ENCODE measurements at places on chromosomes 5 and 9.

DNA sequence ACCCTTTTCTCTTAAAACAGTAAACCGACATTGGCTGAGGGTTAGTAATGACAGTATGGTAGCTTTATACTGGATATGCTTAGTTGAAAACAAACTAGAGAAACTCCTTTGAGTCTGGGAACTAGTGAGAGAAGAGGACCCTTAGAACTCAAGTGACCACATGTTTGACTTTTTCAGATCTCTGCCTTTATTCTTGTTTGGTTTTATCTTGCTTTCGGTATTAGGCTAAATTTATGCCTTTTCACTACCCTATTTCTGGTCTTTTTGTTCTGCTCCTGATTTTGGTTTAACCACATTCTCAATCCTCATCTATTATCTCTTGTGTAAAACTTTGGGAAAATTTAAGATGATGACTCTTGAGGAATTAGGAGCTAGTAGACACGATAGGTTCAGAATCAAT lies 11.0 kb downstream of the SNAPC3 start:
- no peak for ATAC-seq

GRCh38 chr5:111518777-111519176 lies 6.4 kb upstream of the STARD4 start:
- ATAC-seq = no peak

GRCh38 chr5:152532714-152533113 lies 127.6 kb upstream of the NMUR2 start:
- ATAC-seq = peak; percentile 42

DNA sequence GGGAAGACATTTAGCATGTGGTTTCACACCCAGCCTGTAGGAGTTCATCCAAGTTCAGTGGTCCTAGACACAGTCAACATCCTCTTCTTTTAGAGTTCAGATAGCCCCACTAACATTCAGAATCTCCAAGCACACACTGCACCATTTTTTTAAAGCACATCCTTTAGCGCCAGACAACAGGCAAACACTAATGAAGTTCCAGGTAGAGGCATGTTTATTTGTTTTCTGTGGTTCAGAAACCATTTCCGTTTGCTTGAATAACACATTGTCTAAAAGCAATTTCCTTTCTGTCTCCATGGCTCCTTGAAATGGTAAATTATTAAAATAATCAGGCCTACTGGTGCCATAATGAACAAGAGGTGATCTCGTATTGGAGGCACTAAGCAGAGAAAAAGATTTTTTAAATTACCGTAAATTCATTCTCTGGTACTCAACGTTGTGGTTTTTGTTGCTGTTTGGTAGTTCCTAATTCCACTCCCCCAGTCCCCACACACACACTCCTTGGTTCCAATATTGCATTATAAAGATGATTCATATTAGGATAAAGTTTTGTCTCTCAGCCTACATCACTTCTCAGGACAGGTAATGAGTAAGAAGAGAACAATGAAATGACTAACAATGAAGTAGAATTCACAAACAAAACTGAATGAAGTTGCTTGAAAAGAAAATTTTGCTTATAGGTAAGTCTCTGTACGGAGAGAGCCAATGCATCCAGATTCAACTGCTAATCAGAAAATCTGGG lies 153.1 kb downstream of the PCSK1 start:
- peak; percentile 92 for ATAC-seq

- ATAC-seq = no peak
Observed at GRCh38 chr5:142842994-142843905, 73.1 kb downstream of the ARHGAP26 start.

GRCh38 chr5:64759960-64760660 lies 8.4 kb downstream of the SREK1IP1 start:
- ATAC-seq = no peak

DNA sequence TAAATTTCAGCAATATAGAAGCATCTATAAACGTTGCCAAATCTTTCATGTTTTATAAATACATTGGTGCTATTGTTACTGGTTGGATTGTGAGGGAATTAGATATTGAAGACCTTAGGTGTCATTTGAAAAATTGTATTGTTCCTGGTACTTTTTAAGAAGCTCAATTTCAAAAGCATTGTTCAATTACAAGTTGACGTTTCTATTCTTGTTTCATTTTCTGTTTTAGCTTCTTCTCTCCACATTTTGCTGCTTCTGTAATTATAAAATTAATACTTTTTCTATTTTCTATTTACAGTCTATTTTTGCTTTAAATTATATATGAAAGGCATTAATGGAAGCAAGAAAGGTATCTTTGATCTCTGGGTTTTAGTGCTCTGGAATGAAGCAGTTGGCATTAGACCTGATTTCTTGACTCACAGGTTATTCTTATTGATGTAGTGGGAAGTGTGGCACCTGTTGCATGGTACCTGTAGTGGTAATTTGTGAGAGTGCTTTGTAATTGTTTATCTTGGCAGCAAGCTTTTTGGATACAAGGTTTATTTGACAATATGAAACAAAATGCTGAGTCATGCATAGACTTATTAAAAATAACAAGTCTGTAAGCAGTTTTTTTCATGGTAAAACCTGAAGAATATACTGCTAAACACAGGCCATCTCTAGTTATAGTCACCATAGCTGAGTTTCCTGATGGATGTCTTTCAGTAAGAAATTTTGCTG lies 13.2 kb downstream of the MACIR start:
- peak; percentile 15 for ATAC-seq

- ATAC-seq = peak; percentile 41
Observed at GRCh38 chr5:128082551-128083032, 974 bp upstream of the SLC12A2 start.

DNA sequence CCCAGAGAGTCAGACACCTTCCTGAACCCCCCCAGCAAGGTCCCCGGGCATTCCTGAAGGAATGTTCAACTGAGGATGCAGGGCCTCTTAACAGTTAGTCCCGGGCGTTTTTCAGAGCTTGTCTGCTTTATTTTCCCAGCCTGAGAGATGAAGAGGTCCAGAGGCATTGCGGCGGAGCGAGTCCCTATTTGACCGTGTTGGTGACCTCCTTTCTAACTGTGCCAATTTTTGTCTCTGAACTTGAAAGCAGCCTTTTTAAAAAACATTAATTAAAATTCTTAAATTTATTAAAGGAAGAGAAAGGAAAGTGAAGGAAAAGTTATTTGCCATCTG lies 433 bp upstream of the PTAR1 start:
- ATAC-seq = no peak

DNA sequence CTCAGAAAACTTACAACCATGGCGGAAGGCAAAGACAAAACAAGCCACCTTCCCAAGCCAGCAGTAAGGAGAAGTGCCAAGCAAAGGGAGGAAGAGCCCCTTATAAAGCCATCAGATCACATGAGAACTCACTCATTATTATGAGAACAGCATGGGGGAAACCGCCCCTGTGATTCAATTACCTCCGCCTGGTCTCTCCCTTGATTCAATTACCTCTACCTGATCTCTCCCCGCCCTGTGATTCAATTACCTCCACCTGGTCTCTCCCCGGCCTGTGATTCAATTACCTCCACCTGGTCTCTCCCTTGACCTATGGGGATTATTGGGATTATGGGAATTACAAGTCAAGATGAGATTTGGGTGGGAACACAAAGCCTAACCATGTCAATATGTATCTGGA lies 467.3 kb upstream of the FTMT start:
- ATAC-seq = no peak

DNA sequence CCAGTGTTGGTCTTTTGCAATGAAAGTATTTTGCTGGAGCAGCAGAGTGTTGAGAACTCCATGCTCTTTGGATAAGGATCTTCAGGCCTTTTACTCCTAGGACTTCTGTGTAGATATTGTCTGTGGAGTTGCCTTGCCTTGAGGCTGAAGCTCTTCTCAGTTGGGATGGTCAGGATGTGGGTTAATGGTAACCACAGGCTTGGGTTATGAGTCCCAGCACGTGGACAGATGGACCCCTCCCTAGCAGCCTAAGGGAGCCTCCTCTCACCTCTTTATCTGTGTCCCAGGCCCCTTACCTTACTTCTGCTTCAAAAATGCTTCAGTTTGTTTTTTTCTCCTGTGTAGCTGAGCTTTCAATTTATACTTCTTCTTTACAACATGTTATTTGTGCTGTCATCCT lies 109.9 kb downstream of the MEGF10 start:
- ATAC-seq = no peak

DNA sequence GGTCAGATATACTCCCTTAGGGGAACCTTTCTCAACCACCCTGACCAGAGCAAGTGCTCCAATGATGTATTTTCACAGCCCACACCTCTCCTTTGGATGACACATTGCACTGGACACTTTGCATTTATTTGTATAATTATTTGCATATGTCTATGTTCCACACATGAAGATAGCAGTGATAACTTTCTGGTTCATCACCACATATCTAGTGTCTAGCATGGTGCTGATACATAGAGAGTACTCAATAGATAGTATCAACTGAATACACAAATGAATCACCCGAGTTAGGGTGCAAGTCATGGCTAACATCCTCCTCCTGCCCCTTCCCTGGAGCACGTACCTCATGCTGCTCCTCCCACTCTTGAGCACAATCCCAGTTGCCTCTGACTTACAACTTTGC lies 617.6 kb downstream of the EBF1 start:
- ATAC-seq = no peak

GRCh38 chr5:135353952-135354721 lies 44.9 kb downstream of the MACROH2A1 start:
- no peak for ATAC-seq

GRCh38 chr5:39570403-39571027 lies 145.7 kb upstream of the DAB2 start:
- no peak for ATAC-seq

GRCh38 chr5:33583332-33583731 lies 142.6 kb downstream of the TARS1 start:
- no peak for ATAC-seq

DNA sequence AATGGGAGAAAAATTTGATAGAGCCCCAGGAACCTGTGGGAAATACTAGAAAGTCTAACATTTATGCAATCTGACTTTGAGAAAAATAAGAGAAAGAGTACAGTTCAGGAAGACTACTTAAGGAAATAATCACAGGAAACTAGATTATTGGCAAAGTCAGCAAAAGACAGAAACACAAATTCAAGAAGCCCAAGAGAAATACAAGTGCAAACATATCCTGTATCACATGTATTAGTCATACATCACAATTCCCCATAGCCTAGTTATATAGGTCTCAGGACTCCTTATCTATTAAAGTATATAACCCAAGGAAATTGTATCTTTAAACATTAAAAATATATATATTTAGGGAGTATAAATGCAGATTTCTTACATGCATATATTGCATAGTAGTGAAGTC lies 100.8 kb downstream of the HOMER1 start:
- peak; percentile 57 for ATAC-seq

GRCh38 chr5:11531811-11532555 lies 372.3 kb downstream of the CTNND2 start:
- no peak for ATAC-seq

DNA sequence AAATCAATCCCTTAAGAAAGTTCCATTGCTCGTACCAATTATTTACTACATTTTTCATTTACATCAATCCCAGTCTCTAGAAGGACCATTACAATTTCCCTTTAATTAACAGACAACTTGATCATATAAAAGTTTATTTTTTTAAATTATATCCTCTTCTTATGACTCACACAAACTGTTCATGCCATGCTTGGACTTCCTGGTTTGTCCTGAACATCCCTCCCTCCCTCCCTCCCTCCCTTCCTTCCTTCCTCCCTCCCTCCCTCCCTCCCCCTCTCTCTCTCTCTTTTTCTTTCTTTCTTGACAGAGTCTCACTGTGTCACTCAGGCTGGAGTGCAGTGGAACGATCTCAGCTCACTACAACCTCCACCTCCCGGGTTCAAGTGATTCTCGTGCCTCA lies 11.6 kb upstream of the CLTB start:
- ATAC-seq = no peak

- ATAC-seq = no peak
Observed at GRCh38 chr9:117485176-117485575, 70.3 kb upstream of the ASTN2 start.

DNA sequence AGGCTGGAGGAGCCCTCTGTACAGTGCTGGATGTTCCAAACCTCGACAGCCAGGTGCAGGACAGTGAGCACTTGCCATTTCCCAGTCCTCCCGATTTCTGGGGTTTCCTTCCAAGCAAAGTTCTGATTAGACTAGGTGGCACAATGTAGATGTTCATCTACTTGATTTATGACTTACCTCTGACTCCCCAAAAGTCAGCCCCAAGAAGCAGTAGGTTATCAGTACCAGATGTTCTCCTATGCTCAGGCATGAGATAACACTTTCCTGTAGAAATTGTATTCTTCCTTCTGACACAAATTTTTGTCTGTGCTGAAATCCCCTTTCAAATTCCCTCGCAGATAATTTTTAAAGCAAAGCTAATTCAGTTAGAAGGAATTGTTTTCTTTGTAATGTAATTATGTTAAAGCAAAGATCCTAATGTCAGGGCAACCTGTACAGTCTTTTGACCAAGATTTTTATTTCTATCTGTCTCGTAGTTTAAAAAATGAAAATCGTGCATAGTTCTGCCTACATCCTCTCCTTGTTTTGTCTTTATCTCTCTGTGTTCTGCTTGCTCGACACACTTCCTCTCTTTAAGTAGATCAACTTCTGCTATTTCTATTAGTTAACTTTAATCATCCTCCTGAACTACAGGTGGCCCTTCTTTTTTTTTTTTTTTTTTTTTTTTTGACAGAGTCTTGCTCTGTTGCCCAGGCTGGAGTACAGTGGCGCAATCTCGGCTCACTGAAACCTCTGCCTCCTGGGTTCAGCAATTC lies 102.4 kb upstream of the PJA2 start:
- ATAC-seq = no peak

DNA sequence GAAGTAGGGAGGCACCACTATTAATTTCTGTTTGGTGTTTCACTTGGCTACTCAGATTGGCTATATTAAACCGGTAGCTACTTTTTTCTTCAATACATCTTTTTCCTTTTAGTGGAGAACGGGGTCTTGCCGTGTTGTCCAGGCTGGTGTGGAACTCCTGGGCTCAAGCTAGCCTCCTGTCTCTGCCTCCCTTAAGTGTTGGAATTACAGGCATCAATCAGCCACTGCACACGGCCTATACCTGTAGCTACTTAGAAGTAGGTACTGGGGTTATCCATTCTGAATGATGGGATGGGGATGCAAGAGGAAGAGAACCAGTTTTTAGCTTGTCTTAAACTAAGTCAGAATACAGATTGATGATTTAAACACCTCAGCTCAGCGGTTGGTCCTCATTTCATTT lies 1.7 kb downstream of the UBE2D2 start:
- ATAC-seq = no peak

DNA sequence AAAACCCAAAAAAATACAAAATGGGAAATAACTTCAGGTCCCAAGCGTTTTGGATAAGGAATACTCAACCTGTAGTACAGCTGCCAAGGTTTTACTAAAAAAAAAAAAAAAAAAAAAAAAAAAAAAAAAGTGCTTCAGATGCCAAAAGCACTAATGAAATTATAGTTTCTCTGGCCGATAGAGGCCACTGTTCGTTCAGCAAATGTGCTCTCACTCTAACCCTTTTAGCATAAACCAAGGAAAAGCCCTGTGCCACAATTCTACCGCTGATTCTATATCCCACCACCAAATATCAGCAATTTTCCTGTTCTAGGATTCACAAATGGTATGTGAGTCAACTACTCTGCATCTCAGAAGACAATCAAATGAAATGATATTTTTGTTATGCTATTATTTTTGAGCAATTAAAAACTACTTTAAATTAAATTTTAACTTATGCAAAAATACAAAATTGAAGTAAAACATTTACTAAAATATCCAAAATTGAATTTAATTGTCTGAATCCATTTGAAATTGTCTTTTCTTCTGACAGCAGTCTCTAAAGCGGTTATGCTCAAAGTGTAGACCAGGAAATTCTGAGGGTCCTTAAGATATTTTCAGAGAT lies 79.8 kb downstream of the RICTOR start:
- peak; percentile 42 for ATAC-seq

GRCh38 chr9:31715250-31715649 lies 669.2 kb upstream of the ACO1 start:
- no peak for ATAC-seq

- ATAC-seq = peak; percentile 80
Observed at GRCh38 chr9:79583952-79584654, 12.3 kb downstream of the TLE4 start.

Measured in esophagus mucosa (tissue), 1 donor.